ENCODE measurements at places on chromosomes 12 and 14.
A peak's percentile ranks its signal among the peaks of the same experiment; 100 is the strongest.

- no peak for DNase-seq
Measured at GRCh38 chr14:60956632-60957031, 24.2 kb downstream of the TRMT5 start.

- no peak for DNase-seq
Measured at GRCh38 chr12:91874086-91874865, 271.4 kb downstream of the BTG1 start.

GRCh38 chr12:15011162-15011561 lies 38.3 kb downstream of the PDE6H start:
- DNase-seq = no peak

DNA sequence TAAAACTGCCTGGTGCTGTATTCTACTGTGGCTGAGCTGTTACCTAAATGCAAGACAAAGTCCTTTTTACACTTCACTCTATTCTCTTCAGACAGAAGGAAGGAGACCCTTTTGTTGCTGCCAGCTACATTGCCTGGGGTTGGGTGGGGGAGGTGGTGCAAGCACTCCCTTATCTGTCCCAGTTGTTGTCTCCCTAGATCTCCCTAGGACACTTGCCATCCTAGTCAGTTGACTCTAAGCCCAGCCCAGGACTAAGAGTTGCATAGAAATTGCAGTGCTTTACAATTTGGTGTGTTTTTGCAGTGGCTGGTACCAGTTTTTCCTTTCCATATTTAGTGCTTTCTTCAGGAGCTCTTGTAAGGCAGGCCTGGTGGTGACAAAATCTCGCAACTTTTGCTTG lies 35.1 kb downstream of the SCYL2 start:
- no peak for DNase-seq

GRCh38 chr14:52898496-52898895 lies 52.4 kb downstream of the FERMT2 start:
- DNase-seq = no peak

DNA sequence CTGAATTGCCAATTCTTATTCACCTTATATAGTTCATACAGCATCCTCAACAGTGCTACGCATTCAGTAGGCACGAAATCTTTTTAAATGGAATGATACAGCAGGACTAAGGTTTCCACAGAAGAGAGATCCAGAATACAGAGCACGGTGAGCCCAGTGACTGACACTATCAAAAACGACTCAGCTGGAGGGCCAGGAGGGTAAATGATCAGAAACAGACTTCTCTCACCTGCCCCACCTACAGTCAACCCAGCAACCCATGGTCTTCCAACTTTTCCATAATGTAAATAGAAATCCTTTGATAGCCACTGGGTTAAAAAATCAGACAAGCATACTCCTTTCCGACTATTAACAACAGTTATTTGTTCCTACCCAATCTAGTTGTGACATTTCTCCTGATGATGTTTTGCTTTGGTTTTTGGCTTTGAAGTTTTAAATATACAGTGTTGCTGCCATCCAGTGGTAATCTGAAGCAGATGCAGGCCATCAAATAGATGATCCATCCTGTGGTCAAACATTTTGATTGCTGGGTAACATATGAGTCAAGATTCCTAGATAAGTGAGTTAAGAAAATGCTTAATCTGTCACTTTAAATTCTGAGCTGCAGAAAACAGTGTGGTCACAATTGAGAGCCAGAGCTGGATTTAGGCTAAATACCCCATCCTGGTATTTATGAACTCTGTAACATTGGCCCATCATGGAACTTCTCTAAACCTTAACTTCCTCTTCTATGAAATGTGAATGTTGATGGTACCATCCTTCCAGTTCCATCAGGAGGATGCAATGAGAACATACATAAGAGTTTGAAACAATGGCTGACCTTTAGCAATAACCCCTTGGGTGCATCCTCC lies 42.0 kb downstream of the GPHB5 start:
- peak; percentile 81 for DNase-seq

DNA sequence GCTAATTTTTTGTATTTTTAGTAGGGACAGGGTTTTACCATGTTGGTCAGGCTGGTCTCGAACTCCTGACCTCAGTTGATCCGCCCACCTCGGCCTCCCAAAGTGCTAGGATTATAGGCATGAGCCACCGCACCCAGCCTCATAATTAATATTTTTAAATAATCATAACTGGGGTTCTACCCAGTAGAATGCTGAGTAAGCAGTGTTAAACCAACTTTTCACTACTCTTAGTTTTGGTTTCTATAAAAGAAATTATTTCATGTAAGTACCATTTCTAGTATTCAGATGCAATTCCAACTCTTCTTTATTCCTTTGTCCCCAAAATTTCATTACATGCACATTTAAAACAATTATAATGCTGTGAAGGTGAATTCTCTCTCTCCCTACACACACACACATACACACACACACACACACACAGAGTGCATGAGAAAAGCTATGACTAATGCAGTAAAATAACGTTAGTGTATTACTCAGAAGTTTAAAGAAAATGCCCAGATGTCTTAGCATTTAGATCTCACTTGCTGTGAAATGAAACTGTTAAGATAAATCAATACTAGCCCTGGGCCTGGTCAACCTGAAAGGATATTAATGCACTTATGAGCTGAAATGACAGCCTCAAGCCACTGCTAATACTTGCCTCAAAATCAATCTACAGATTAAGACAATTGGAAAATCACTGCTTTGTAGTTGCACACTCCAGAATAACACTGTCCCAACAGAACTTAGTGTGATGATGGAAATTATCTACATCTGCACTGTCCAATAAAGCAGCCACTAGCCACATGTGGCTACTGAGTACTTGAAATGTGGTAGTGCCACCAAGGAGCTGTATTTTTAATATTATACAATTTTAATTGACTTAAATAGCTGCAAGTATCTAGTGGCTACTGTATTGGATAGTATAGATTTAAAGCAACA lies 36.0 kb downstream of the PTPN21 start:
- DNase-seq = no peak

GRCh38 chr14:53716578-53716977 lies 240.0 kb downstream of the BMP4 start:
- DNase-seq = peak; percentile 10

DNA sequence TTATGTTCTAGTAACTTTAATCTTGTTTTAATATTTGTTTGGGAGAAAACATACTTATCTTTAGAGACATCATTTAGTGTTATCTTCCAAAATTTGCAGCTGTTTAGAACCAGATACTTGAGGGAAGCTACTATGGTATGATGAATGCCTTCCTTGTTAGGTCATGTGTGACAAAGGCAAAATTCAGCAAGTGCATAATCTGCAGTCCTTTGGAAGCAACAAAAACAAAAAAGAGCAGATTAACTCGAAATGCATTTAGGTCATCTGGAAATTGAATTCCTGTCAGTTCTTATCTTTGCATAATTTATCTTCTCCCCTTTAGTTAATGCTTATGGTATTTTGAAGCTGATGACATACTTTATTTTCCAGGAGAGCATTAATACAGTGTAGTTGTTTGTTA lies 3.5 kb downstream of the FBXO34 start:
- DNase-seq = no peak

DNA sequence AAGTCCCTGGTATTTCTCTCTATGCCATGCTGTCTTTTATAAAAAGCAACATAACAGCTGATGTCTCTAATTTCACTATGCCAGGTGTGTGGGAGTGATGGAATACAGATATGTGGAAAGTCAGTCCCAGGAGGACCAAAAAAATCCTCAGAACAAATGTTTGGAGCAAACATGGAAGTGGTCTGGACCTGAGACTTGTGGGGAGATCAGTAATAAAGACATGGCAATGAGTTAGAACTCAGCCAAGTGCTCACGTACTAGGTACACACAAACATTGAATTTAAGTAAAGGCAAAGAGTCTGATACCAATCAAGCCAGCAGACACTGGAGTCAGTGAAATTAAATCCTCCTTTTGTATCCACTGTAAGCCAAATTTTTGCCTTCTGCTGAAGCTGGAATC lies 223.6 kb downstream of the ALG10B start:
- DNase-seq = no peak

- no peak for DNase-seq
Measured at GRCh38 chr12:104802208-104802607, 155.9 kb downstream of the SLC41A2 start.

DNA sequence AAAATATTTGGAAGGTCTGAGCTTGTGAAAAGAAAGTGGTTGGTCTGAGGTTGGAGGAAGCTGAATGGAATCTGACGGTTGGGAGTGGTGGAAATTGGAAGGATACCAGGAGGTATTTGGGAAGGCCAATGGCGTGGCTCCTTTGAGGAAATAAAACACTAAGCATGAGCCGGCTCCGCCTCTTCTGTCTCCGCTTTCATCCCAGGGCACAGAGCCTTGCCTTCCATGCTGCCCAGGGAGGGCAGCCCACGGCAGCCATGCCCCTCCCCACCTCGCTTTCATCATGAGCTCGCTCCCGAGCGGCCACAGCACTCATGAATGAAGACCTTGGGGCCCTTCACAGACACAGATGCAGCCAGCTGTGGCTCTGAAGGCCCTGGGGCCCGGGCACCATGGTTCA lies 36.2 kb downstream of the HSP90AA1 start:
- DNase-seq = no peak

DNA sequence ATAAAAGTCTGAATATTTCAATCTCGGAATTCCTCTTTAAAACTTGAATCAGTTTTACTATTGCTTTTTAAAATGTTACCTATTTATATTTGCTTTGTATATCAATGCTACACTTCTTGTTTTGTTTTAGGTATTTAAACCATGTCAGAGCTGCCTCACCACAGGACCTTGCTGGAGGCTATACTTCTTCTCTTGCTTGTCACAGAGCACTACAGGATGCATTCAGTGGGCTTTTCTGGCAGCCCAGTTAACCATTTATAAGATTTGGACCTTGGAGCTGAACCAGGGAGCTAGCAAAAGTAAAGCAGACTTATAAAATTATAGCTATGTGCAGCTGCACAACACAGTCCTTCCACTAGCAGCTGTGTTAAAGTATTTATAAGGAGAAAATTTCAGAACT lies 12.8 kb downstream of the TRMT5 start:
- DNase-seq = no peak

- DNase-seq = no peak
Measured at GRCh38 chr12:132467511-132467910, 22.4 kb upstream of the FBRSL1 start.

GRCh38 chr12:42608196-42608825 lies 18.8 kb upstream of the PRICKLE1 start:
- DNase-seq = no peak

DNA sequence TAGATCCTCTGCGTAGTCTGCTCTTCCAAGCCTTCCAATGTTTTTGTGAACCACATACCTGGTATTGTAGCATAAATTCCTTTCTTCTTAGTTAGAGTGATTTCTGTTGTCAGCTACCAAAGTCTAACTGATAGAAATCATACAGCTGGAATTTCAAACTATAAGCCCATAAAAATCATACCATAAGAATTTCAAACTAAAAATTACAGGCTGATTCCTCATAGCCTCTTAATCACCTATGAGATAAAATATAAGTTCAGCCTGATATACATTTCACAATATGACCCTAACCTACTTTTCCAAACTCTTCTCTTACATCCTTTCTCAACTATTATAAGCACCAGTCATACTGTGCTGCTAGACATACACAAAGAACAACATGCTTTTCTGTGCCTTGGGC lies 64.8 kb downstream of the PTHLH start:
- no peak for DNase-seq

DNA sequence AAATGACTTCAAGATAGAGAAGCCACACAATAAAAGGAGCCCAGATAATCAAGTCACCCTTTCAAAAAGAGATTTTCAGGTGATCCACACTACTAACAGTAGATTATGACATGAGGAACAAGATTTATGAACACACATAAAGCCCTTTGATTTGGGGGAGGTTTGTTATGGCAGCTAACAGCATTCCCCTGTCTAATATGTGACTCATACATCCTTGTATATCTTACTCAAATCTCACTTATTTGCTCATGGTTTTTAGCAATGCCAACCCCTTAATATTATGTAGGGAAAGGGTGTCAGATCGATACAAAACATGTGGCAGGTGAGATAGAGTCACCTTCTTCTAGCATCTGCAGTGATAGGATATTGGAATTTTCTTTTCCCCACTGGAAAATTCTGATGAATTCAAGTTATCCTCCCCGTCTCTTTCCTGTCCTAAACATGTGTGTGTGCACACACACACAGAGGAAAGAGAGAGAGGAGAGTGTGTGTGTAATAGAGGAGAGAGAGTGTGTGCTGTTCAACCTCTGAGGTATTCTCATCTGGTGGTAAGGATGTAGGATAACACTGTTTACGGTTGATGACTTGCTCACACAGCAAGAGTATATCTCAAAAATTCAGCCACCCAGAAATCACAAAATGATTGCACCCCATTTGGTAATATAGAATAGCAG lies 319.9 kb downstream of the KCNC2 start:
- no peak for DNase-seq

DNA sequence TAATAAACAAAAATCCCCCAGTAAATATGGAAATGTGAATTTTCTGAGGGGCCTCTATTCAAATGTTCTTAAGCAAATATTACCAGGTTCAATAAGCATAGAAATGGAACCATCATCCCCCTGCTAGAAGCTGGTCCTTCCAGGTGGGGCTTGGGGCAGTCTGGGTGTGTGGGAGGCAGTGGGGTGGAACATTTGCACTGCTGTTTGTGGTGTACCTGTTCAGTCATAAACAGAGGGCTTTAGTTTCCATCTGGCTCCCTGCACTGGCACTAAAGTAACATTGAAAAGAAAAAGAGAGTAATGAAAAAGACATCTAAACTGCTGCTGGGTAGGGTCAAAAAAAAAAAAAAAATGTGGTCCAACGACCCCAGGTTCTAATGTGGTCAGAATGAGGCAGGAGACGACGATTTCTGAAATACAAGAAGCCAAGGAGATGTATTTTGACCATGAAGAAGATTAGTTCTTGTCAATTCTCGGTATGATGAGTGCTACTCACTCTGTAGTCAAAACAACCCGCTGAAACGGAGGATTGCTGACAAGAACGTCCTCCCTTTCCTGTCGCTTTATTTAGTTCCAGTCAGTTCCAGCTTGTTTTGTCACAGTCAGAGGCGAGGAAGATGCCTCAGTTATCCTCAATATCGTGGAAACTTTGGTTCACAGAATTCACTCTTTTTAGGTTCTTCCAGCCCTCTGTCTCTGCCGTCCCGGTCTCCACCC lies 44.2 kb upstream of the MANSC4 start:
- DNase-seq = no peak

DNA sequence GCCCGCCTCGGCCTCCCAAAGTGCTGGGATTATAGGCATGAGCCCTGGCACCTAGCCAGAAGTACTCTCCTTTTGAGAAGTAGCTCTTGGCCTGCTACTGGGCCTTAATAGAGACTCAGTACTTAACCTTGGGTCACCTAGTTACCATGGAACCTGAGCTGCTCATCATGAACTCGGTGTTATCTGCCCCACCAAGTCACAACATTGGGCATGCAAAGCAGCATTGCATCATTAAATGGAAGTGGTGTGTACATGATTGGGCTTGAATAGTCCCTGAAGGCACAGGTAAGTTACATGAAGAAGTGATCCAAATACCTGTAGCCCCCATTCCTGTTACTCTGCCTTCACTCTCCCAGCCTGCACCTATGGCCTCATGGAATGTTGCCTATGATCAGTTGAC lies 18.0 kb upstream of the ATF7 start:
- DNase-seq = no peak
